AG09309 (cell line): ENCODE measurements at places on chromosomes 1 and 21.

GRCh38 chr1:68140536-68140935 lies 90.1 kb upstream of the DIRAS3 start:
- no peak for DNase-seq

DNA sequence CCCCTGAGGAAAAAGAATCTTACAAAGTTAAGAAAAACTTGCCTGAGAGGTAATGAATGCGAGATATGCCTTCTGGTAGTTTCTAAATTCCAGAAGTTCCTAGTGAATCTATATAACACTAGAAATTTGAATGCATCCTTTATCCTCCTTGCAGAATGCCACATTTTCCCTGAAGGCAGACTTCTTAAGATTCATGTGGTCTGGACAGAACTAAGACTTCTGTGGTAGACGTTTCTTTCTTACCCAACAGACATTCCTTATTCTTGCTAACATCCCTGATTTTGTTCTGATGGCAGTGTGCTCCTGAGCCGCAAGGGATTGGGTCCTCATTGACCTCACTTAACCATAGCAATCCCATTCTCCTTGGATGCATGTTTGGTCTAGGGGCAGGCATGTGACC lies 121.3 kb upstream of the PAPPA2 start:
- DNase-seq = no peak

- no peak for DNase-seq
These were observed 4.3 kb downstream of the PEA15 start for GRCh38 chr1:160209321-160210046.

DNA sequence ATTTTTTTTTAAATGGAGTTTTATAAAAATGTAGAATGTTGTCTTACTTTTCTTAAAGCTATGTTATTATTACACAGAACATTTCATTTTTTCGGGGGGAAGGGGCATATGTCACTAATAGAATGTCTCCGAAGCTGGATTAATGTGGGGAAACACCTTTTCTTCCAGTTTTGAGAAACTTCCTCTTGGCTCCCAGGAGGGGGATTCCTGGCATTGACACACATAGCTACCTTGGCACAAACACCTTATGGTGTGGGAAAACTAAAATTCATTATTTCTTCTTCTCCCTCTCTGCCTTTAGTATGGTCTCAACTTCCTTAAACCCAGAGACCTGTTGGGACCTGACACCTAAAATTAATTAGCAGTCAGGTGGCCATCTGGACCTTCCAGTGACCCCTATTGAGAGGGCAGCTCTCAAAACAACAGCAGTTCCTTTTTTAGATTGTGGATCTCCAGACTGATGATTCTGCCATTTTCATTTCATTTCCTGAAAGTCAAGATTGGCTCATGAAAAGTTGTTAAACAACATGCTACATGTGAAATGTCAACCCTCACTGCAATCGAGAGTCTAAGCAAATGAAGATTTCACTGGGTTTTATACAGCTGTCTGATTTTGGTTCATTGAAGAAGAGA lies 70.1 kb upstream of the EDEM3 start:
- DNase-seq = no peak

DNA sequence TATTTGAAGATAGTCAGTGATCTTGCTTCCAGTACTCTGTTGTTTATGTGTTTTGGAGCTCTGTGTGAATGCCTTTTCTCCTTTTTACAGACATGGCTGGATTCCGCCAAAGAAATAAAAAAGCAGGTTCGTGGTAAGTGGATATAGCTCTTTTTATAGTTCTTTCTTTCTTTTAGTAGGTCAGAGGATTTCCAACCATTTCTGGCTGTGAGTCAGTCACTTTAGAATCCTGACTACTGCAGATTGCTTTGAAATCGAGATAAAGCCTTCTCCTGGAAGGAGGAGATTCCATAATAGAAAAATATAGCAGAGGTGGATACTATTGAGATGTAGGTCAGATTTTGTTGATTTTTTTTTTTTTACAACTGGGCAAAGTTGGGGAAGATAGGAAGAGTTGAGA lies 97.4 kb downstream of the EPB41 start:
- DNase-seq = no peak

DNA sequence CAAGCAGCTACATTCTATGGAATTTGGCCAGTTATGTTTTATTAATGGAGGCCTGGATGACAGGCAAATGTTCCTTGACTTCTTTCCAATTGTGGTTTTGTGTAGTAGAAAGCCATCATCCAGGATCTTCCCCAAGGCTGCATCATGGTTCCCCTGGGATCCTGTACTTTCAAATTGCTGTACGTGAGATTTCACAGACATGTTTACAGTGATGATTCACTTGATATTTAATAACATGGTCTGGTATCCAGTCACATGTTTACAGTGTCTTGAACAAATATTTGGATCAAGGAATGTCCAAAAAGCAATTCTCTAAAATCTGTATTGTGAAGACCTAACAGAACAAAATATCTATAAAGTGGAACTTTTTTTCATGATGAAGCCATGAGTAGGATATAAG lies 68.3 kb upstream of the ST6GALNAC3 start:
- DNase-seq = no peak

- no peak for DNase-seq
These were observed 33.7 kb upstream of the TARDBP start for GRCh38 chr1:10978719-10979118.

DNA sequence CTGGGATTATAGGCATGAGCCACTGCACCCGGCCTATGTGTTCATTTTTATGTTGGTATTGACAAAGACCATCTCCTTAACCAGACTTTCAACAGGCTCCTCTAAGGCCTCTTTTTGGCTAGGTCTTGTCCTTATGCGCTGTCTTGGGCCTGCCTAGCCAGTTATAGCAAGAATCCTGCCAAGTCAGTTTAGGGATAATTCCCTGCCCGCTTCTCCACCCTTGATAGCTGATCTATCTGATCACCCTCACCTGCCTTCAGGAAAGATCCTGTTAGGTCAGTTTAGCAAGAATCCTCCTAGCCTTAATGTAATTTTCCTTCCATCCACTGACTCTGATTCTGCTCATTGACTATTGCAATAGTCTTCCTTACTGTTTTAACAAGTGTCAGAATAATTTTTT lies 2.4 kb upstream of the B4GALT3 start:
- DNase-seq = no peak

DNA sequence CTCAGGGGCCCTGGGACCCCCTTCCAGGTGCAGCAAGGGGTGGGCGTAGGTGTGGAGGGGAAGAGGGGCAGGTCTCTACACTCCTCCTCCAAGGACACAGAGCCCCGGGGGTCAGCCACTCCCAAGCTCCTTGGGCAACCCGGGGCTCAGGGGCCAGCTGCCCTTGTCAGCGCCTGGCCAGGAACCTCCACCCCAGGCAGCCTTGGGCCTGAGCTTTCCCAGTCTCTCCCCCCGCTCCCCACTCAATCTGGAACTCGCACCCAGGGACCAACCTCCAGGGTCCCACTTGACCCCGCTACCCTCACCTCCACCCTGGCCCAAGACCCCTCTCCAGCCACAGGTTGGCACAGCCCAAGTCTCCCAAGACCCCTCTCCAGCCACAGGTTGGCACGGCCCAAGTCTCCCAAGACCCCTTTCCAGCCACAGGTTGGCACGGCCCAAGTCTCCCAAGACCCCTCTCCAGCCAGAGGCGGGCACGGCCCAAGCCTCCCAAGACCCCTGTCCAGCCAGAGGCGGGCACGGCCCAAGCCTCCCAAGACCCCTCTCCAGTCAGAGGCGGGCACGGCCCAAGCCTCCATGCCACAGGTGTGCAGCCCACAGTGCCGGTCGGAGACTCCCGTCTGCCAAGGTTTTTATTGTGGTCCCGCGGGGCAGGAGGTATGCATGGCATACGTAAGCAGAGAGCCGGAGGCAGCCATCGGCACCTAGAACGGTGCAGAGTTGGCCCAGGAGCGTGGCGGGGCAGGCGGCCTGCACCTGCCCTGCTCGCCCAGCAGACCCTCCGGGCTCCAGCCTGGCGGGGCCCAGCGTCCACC lies 3.0 kb downstream of the TNFRSF4 start:
- no peak for DNase-seq

DNA sequence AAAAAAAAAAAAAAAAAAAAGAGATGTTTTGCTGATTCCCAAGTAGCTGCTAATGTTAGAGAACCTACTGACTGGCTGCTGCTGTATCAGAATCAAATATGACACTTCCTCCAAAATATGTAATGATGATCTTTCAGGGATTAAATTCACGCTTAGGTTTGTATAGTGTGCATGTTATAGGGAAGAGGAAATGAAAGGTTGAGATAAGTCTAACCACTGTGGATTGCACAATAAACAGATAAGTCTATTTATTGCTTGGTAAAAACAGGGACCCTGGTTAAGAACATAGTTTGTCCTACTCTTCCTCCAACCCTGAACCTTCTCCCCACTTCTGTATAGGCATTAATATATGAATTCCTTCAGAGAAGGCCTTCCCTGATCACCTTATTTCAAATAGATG lies 13.2 kb downstream of the RC3H1 start:
- no peak for DNase-seq

GRCh38 chr1:67159233-67159632 lies 7.0 kb upstream of the IL23R start:
- DNase-seq = no peak

DNA sequence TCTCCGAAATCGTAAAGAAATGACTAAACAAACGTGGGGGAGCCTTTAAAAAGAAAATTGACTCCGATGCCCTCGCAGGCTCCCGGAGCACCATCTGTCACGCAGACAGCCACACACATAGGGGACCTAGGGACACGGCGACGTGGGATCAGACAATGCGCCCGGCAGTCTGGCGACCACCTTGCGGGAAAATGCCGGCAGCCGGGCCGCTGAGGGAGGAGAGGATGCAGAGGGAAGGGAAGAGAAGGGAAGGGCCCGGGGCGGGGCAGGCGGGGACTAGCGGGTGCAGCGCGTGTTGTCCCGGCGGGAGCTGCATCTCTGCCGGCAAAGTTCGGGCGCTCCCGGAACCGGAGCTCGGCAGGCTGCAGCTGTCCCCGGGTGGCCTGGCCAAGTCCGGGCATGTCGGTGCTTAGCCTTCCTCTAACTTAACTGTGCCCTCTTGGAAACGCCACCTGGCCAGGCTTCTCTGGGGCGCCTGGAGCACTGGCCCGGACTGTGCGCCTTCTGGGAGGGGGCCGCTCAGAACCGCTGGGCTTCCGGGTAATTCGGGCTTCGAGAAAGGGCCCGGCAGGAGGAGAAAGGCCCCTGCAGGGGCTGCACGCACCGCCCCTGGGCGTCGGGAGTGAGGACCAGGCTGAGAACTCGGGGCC lies 1.8 kb downstream of the NHLH2 start:
- no peak for DNase-seq

GRCh38 chr1:212669600-212669999 lies 30.0 kb downstream of the BATF3 start:
- no peak for DNase-seq

DNA sequence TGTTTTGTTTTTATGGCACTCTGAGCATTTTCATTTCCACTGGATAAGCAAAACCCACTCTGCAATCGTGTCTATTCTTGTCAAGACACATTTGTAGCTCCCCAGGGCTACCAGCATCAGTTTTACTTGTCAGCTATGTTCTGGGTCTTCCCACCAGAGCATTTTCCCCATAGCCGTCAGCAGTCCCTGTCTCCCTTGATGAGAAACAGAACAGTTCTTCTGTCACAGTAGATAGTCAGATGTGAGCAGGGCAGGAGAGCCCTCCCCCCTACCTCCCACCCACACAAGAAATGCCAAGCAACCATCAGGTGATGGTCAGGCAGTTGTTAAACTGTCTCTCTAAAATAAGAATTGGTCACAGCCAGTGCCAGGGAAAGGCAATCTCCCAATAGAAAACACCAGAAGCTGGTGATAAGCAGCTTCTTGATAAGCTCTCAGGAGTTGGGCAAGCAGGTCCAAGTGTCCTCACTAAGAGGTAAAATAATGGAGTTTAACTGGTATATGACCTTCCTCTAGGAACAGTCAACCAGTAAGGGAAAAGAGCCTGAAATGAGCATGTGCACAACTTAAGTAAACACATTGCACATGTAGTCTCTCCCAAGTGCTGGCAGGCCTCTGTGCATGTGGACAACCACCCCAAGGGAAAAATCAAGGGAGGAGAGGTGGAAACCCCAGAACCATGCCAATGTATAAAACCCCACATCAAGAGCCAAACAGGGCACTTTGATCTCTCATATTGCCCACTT lies 208.2 kb downstream of the S1PR1 start:
- no peak for DNase-seq

DNA sequence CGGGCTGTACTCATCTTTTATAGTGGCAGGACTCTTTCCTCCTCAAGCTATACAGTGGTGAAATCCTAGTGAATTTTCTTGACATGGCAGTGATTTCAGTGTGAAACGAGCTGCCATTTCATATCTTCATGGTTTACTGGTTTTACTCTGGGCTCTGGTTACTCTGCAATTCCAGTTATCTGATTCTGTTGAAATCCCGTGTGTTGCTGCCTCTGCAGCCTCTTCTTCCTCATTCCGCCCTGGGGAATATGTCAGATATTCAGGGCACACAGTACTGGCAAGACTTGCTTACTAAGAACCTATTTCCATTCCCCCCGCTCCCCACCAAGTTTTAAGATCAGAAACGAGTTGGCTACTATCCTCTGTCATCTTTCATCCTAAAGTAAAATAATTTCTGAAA lies 7.9 kb upstream of the OR2B11 start:
- DNase-seq = no peak

DNA sequence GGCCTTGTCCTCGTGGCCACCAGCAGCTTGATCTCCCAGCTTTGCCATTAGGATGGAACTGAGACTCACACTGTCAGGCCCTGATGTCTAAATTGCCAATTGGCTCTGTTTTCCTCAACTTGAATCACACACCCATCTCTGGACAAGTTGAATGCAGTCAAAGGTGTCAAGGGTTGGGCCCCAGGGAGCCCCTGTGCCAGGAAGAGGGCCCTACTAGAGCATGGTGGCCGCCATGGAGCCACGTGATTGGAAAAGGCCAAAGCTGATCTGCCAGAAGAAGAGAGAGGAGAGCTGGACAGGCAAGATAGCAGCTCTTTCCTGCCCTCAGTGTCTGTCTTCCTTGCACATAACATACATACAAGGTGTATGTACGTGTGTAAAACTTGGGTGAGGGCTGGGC lies 54.9 kb upstream of the NEK2 start:
- no peak for DNase-seq

- DNase-seq = no peak
These were observed 686 bp upstream of the ZNF281 start for GRCh38 chr1:200410566-200410878.

DNA sequence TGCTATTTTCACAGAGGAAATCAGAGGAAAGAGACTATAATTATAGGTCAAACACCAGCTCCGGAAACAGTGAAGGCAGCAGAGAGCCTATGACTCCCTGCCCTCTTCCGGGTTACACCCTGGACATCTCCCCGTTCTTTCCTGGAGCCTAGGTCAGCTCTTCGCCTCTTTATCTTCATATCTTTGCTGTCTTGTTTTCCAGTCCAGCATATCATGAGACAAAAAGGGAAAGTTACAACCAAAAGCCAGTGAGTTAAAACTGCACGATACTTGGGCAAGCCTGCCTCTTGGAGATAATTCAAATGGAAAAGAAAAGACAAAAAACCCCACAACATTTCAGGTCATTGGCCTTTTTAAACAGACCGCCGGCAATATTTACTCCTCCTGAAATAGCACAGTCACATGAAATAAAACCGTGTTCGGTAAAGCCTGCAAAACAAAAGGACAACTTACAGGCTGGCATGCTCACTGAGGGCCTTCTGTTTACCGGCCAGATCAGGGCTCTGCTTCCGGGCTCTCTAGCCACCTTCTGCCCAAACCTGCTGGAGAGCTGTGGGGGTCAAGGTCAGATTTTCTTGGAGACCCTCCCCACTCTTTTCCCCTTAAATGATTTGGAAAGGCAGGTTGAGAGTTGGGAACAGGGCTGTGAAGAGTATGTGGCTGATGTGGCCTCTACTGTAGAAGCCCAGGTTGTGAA lies 42.8 kb upstream of the PPP2R5A start:
- no peak for DNase-seq
